ENCODE measurements at places on chromosomes 4 and X.

- no peak for DNase-seq
Measured at GRCh38 chr4:186920992-186921391, 197.3 kb upstream of the FAT1 start.

- DNase-seq, result no peak
Measured at GRCh38 chr4:186792728-186793366, 69.2 kb upstream of the FAT1 start.

DNA sequence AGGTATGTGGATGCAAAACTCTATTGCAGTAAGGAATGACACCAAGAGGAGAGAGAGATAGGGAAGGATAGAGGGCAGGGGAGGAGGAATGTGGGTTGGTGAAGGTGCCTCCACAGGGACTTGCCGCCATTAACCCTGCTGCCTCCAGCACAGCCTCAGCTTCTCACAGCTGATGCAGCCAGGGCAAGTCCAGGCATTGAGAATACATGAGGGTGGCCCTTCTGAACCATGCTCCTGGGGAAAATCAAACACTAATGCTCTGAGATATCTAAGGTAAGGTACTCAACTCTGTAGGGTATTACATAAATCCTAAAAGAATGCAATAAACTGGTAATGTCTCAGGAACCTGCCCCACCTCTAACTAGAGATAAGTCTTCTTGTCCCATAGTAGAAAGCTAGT lies 28.7 kb downstream of the UGT2B7 start:
- no peak for DNase-seq

- DNase-seq, result no peak
Measured at GRCh38 chrX:13285693-13286092, 34.2 kb downstream of the ATXN3L start.

DNA sequence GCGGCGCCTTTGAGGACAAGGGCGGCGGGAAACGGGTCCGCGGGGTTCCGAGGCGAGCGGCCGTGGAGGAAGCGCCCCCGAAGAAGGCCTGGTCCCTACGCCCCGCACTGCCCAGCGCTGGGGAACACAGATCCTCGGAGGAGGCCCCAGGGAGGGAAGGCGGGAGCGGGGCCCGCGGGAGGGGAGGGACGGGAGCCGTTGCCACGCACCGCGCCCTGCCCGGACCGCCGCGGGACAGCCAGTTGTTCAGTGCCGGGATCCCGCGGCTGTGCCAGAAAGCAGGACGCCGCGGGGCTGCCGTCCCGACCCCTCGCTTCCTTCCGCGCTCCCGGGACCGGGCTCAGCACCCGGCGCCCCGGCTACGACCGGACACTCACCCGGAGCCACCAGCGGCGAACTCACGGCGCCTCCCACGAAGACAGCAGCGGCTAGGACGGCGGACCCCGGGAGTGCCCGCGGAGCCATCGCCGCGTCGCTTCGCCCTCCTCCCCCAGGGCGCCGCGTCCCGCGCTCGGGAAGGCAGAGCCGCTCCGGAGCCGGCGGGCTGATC lies 278 bp downstream of the RELL1 start:
- DNase-seq, result peak; percentile 49

GRCh38 chrX:54529552-54530356 lies at the start of gene GNL3L:
GNL3L (plus strand) TSS chrX:54530219; CDS start chrX:54532567, 2,348 bp downstream.
- DNase-seq, result peak; percentile 79

DNA sequence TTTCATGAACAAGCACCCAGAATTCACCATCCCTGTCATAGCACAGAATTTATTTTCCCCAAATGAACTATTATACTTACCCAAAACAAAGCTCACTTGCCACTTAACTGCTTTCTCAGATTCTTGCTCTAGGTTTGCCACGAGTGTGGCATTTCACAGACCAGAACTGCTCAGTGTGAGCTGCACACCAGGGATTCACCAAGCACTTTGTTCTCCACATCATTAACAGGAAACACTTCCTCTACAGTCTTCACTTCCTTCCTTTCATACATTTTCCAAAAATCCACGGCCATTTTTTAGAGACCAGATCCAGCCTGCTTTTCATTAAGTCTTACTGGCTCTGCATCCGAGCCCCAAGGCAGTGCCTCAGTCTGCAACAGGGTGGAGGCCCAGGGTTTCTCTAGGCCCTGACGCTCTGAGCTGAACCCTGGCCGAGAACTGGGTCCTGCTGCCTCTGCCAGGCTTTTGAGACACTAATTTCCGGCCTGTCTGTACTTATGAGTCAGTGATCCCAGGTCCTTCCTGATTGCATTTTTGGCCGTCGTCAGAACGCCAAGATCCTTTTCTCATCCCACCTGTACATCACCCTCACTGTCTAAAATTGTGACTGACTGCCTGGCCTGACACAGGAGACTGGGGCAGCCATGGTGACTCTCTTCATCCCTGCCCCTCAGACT lies 67.6 kb upstream of the MTNR1A start:
- DNase-seq, result no peak

- DNase-seq, result no peak
Measured at GRCh38 chr4:40719008-40719623, 30.6 kb upstream of the NSUN7 start.

DNA sequence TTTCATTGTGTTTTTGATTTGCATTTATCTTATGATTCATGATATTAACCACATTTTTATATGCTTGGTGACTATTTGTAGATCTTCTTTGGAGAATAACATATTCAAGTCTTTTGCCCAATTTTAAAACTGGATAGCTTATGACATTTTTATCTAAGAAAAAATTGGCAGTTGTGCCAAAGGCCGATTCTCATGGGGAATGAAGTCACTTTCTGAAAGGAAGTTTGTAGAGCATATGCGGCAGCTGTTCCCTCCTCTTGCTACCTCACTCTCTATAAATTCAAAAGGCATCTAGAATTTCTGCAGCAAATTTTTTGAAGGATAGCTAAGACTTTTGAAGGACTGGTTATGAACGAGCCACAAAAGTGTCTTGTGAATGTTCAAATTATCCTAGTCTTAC lies 2353.5 kb downstream of the ARAP2 start:
- DNase-seq, result no peak

- DNase-seq, result no peak
Measured at GRCh38 chr4:106594291-106594952, 225.8 kb upstream of the GIMD1 start.

DNA sequence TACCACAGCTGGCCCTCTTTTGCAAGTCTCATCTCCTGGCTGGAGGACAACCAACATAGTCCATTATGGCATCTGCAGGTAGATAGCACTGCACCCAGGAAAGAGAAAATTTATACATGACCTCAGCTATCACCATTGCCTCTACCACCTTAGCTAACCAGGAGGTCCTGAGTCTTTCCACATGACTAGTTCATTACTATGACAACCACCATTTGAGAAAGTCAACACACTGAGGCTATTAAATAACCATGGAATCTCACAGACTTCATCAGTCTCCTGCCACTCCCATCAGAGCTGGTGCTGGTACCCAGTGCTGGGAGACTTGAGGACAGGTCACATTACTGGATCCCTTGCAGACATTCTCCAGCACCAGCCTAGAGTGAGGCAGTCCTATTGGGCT lies 285.9 kb downstream of the GBA3 start:
- DNase-seq, result no peak

- no peak for DNase-seq
Measured at GRCh38 chr4:182904211-182904761, 12.9 kb downstream of the DCTD start.

- no peak for DNase-seq
Measured at GRCh38 chr4:6963139-6963611, 53.5 kb downstream of the TBC1D14 start.

DNA sequence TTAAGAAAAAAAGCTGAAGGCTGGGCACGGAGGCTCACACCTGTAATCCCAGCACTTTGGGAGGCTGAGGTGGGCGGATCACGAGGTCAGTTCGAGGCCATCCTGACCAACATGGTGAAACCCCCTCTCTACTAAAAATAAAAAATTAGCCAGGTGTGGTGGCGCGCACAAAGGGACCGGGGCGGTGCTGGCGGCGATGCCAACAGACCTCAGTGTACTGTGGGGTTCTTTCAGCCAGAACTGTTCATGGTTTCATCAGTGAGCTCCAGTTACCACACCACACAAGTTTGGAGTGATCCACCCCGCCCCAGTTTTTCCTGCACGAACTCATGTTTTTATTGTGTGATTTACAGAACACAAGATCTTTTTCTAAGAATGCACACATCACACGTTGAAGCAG lies 21.2 kb upstream of the IRAK1 start:
- no peak for DNase-seq

DNA sequence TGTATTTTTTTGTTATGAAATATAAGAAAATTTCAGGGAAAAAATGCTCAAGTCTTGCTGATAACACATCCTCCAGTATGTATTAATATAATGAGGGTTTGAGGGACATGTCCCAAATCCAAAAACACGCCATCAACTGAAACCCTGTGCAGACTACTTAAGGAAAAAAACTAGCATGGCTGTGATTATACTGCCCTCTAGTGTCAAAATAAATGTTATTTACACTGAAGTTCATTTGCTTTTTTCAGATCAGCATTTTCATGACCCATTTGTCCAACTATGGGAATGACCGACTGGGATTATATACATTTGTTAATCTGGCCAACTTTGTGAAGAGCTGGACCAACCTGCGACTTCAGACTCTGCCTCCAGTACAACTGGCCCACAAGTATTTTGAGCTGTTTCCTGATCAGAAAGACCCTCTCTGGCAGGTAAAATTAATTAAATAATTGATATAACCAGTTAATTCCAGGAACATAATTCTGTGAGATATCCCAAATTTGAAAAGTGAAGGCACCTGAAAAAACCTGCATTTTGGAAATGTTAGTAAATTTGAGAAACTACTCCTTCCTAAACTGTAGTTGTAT lies 128.5 kb downstream of the PRSS12 start:
- no peak for DNase-seq

All from NCI-H187 (cell line).